ENCODE measurements at places on chromosomes 7 and 10.

GRCh38 chr7:88229302-88229995, 9.6 kb upstream of the SRI start:
- DNase-seq, result no peak

GRCh38 chr10:86329896-86330680, 36.5 kb downstream of the GRID1 start:
- no peak for DNase-seq

DNA sequence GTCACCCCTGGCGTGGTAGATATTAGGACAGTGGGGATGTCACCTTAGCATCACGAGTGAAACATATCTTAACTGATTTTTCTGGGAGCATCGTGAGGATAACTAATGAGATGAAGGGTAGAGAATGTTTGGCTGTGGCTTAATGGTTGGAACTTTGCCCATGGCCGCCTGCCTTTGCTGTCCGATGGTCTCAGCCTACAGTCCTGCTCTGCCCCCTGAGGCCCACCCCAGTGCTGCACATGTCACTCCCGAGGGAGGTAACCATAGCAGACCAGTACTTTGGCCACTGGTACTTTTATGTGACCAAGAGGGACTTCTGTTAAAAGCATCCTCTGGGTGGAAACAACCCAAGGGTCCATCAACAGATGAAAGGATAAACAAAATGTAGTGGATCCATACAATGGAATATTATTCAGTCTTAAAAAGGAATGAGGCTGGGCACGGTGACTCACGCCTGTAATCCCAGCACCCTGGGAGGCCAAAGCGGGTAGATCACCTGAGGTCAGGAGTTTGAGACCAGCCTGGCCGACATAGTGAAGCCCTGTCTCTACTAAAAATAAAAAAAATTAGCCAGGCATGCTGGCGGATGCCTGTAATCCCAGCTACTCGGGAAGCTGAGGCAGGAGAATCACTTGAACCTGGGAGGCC, 58.4 kb downstream of the TACR2 start:
- no peak for DNase-seq

GRCh38 chr7:134781171-134781570, 1.7 kb downstream of the CALD1 start:
- no peak for DNase-seq

- DNase-seq, result no peak
These were observed 59.9 kb downstream of the ELMO1 start for GRCh38 chr7:37388811-37389210.

DNA sequence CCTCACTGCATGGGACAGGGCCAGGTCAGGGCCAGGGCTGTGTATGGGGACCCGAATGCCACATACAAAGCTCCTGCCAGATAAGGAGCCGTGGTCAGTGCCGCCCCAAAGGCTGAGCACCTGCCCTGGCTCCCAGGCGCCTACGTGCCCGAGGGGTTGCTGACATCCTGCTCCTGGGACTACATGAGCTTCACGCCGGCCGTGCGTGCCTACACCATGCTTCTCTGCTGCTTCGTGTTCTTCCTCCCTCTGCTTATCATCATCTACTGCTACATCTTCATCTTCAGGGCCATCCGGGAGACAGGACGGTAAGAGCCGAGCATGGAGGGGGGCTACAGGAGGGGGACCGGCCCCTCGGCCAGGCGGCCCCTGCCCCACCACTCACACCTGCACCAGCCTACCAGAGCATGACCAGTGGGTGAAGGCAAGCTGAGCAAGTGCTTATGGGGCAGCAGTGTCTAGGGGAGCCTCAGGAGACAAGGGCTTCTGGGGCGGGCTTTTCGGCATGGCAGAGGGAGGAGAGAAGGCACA, 4.9 kb downstream of the OPN4 start:
- no peak for DNase-seq

DNA sequence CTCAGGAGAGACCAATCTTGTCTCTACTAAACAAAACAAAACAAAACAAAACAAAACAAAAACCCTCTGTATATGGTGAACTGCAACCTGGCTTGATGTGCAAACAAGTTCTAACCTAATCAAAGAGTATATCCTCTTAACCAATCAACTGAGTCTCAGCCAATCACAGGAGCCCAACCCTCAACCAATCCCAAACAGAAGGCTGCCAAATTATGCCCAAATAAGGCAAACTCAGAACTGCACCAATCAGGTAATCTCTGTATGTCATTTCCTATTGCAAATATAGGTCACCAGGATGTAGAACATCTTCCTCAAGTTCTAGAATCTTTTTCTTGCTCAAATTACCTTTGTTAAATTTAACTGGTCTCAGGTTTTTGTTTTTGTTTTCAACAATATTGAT, 5.2 kb downstream of the FAM133B start:
- no peak for DNase-seq

DNA sequence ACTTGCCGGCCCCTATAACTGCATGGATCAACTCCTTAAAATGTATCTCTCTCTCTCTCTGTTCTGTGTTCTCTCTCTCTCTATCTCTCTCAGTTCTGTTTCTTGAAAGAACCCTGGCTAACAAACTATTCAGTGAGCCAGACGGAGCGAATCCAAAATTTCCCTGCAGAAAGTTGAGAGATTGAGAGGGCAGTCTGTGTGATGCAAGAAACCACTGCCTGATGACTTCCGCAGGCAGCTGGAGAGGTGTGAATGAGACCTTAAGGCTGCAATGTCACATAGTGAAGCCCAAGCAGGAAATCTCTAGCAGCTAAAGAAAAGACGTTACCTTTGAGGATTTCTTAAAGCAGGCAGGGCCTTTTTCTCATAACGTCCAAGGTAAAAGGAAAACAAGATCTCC, 17.3 kb downstream of the FAM107B start:
- DNase-seq, result no peak

DNA sequence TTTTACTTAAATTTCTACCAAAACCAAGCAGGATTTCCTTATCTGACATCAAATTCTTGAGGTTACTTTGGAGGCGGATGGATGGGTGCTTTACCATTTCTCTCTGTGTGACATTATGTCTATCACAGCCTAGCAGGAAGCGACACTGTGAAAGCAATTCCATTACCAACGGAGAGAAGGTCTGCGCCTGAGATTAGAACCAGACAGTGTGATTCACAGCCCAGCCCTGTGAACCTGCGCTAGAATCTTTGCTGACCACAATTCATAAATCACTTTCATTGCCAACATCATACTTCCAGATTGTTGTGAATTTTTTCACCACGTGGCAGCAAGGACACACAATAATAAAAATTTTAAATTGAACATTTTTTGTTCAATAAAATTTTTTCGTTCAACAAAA, 126.5 kb downstream of the CUBN start:
- no peak for DNase-seq

DNA sequence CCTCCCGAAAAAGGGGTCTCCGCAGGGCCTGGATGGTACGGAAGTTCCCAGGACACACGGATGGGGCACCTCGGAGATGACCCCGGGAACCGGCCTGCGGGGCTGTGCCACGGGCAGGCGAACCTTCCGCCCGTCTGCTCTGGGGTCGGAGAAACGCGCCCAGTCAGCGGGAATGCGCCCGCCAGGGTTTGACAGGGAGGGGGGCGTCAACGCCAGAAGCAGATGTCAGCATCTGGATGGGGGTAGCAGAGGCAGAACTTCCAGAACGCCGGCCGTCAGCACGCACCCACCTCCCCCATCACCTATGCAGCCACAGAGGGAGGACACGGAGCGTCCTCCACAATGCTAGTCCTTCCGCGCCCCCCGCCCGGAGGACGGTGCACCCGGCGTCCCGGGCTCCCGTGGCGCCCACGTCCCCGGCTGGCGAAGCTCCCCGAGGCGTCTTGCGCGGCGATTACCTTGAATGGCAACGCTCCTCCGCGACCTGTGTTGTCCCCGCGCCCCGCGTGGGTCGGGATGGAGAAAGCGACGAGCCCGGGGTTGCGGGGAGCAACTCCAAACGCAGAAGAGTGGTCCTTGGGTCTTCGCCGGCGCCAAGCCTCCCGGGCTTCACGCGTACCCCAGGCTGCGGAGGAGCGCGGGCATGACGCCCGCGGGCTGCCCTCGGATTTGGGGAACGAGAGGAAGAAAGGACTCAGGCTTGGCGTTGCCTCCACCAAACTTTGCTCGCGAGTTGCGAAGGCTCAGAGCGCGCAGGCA, 561 bp downstream of the FGFR2 start:
- DNase-seq, result no peak

- no peak for DNase-seq
These were observed 30.6 kb upstream of the UBE2D1 start for GRCh38 chr10:58304099-58304633.

- DNase-seq, result no peak
These were observed 26.1 kb upstream of the C10orf120 start for GRCh38 chr10:122725768-122726167.

DNA sequence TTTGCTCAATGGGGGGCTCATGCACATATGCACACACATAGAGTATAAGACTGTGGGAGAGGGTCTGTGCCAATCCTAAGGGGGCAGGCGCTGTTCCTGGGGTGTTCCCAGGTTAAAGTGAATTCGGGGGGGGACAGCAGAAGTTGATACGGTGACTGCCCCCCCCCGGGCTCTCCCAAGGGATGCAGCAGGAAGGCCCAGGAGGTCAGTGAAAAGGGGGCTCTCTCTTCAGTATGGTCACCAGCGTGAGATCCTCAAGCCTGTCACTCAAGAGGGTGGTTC, 32.4 kb downstream of the SPDYE6 start:
- DNase-seq, result no peak

GRCh38 chr7:94368371-94368791, 26.3 kb upstream of the COL1A2 start:
- DNase-seq, result no peak

DNA sequence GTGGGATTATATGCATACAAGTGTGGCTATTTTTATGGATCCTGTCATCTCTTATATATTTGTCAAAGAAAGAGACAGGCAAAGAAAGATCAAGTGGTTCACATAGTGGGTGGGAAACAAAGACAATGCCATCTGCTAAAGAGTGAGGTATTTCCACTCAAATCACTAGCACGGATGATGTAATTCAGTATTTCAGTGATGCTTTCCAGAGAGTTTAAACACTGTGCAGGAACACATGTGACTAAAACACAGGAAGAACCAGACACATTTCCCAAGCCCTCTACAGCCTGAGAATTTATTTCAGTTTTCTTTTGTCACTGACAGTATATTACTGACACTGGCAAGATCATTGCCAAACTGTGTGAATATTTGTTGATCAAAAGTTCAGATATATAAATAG, 885.7 kb upstream of the CELF2 start:
- DNase-seq, result no peak

- no peak for DNase-seq
These were observed 217.6 kb upstream of the TCF7L2 start for GRCh38 chr10:112732277-112732921.

- no peak for DNase-seq
These were observed 22.2 kb downstream of the TMEM120A start for GRCh38 chr7:75971961-75972763.

DNA sequence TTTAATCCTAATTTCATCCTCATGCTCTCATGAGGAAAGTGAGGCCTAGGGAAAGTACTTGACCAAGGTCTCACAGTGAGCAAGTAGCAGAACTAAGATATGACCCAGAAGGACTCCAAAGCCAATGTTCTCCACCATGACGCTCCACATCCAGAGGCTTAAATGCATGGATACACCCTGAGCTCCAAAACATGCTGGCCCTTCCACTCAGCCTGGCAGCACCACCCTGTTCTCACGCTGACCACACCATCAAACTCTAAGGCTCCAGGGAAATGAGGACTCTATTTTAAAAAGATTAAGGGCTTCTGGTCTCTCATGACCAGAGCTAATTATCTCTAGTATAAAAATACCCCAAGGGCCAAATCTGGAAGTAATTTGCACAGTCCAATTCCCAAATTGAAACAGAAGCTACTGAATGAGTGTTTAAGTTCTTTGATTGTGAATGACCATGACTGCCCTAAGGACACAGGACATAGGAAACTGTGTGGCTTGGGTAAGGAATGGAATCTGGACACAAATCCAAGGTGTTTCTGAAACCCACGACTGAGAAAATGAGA, 71.1 kb upstream of the ABLIM1 start:
- no peak for DNase-seq

DNA sequence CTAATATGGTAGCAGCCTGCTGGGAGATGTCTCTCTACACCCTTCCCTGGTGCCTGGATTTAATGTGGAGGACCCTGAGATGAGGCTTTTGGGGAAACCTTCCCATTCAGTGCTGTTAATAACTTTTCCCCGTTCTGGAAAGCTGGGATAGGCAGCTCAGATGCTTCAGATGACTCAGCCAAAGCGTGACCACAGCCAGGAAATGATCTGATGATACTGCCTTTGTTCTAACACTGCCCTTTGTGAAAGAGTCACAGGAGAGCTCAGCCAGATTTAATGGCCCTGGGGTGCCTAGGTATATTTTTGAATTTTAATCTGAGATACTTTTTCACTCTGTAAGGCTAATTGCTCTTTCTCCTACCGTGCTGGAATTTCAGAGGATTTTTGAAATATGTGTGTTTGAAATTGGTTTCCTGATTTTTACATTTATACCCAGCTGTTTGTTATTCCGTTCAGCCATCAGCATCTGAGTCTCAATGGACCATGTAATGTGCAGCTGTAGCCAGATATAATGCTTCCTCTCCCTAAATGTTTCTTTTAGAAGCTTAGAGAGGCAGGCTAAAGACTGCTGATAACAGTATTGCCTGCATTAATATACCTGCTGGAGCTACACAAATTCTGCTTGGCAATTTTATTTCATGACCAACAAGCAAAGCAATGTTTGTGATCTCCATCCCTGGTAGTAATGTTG, 17.8 kb downstream of the CELF2 start:
- DNase-seq, result peak; percentile 61

DNA sequence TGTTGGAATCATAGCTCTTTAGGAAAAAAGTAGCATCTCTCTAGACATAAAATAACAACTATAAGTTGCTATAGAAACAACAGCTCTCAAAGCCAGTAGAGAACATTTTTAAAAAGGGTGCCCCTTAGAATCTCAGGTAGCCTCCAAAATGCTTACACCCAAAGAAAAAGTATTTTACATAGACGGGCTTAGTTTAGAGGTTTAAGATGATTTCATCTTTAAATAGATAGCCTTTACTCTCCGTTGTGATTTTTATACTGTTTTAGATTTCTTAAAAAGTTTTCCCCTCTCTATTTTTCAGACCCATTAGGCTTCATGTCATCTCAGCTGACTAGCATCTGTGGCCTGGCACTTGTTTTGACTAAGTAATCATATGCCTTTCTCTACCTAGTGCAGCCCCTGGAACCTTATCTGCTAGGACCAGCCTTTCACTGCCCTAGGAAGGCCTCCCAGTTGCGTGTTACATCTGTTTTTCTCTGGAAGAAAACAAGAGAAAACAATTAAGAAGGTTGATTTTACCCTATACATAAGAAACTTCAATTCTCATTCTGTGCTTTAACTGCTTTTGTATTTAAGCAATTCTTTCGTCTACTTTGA, 6.9 kb upstream of the BPGM start:
- no peak for DNase-seq

DNA sequence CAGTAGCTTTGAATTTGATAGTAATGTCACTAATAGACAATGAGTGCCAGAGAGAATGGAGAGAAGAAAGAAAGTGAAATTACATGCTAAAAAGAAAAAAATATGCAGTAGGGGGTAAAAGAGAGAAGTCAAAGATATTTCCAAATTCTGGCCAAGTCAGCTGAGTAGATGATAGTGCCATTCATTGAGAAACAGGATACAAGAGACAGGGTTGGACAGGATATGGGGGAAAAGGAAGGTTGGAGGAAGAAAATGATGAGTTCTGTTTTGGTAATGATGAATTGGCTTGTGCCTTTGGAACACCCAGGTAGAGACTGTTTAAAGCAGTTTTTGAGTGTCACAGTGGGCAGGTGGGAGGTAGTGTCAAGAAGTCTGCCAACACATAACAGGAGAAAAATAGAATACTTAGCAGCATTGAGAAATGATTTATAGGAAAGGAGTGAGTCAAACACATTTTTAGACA, 78.3 kb downstream of the LRRC17 start:
- no peak for DNase-seq

Measured in SW 1271 (cell line).